Trophoblast cell (in vitro differentiated cells and primary cell): ENCODE measurements at places on chromosomes 7 and 10.

GRCh38 chr10:111739125-111739873, 444.3 kb downstream of the GPAM start:
- no peak overlapping the region for H3K4me3 ChIP-seq
- H3K36me3 ChIP-seq: no peaks in the 10 kb centered on the region
- no peak for DNase-seq
- H3K4me1 ChIP-seq: no peaks in the 10 kb centered on the region

GRCh38 chr7:155002411-155003091, 373 bp downstream of the PAXIP1 start:
- H3K36me3 ChIP-seq: peaks cover 11% of the 10 kb centered on the region
- H3K4me3 ChIP-seq: peak overlapping the region; percentile 96
- H3K27me3 ChIP-seq: no peaks in the 10 kb centered on the region
- peak; percentile 25 for DNase-seq
- H3K4me1 ChIP-seq: no peaks in the 10 kb centered on the region

DNA sequence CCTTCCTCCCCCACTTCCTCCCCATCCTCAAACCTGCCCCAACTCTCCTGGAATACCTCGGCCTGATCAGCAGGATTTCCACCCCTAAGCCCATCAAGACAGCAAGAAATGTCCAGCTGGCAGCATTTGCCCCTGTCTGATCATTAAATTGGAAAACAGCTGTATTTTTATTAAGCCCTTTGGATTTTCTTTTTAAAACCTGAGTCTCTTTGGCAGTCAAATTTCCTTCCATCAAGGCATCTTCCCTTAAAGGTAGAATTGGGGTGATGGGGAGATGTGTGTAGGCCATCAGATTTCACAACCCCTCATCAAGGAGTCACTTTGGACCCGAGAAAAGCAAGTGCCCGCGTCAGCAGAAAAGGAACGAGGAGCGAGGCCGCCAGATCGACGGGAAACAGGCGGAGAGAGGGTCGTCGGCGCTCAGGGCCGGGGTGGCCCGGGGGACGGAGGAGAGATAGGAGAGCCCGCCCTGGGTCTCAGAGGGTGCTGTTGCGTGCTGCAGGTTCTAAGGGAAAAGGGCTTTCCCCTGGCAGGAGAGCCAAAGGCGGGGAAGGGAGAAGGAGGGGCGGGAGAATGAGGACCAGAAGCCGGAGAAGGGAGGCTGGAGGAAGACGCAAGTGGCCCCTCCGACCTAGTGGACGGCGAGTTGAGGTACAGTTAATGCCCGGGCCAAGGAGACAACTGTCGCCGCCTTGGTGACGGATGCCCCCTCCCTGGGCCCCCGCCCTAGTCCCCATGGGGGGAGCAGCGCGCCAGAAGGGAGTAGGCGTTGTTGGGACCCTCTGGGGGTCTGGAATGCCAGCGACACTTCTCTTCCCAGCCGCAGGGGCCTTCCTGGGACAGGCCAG, 11.5 kb upstream of the GATA3 start:
- H3K27ac ChIP-seq: no peak overlapping the region
- no peak overlapping the region for H3K4me3 ChIP-seq
- peaks cover 17% of the 10 kb centered on the region for H3K4me1 ChIP-seq
- H3K27me3 ChIP-seq: peaks cover 76% of the 10 kb centered on the region

GRCh38 chr7:124934841-124935240, 5.2 kb upstream of the POT1 start:
- H3K27me3 ChIP-seq: no peaks in the 10 kb centered on the region
- no peaks in the 10 kb centered on the region for H3K4me1 ChIP-seq
- DNase-seq: no peak
- H3K4me3 ChIP-seq: no peak overlapping the region
- no peak overlapping the region for H3K27ac ChIP-seq
- no peaks in the 10 kb centered on the region for H3K36me3 ChIP-seq

GRCh38 chr10:30742471-30742870, 112.9 kb upstream of the LYZL2 start:
- no peaks in the 10 kb centered on the region for H3K4me1 ChIP-seq
- no peaks in the 10 kb centered on the region for H3K36me3 ChIP-seq
- H3K4me3 ChIP-seq: no peak overlapping the region
- no peaks in the 10 kb centered on the region for H3K27me3 ChIP-seq
- no peak overlapping the region for H3K27ac ChIP-seq

DNA sequence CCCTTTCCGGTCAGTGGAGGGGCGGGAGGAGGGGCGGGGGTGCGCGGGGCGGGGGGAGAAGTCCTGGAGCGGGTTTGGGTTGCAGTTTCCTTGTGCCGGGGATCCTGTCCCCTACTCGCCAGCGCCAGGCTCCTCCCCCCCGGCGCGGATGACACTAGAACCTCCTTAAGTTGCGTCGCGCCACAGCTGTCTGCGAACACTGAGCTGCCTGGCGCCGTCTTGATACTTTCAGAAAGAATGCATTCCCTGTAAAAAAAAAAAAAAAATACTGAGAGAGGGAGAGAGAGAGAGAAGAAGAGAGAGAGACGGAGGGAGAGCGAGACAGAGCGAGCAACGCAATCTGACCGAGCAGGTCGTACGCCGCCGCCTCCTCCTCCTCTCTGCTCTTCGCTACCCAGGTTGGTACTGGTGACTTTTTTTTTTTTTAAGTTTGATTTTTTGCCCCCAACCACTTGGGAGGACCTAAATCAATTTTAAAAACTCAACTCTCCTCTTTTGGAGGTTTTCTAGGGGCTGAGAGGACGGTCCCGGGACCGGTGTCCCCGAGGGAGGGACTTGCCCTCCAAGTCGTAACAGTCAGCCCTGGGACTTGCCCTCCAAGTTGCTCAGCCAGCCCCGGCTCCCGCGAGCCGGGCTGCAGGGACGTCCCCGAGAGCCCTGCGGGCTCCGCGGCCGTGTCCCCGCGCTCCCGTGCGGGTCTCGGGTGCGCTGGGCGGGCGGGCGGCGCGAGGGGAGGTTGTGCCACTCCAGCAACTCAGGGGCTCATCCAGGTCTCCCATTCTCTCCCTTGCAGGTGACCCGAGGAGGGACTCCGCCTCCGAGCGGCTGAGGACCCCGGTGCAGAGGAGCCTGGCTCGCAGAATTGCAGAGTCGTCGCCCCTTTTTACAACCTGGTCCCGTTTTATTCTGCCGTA, at the start of gene GATA3:
GATA3 (plus strand) TSS at position 195 of the 914 bp plus-strand sequence. CDS start 968 bp downstream, outside the sequence.
- peaks cover 31% of the 10 kb centered on the region for H3K36me3 ChIP-seq
- H3K27ac ChIP-seq: peak within 1 kb of the TSS; percentile 99
- peaks cover 10% of the 10 kb centered on the region for H3K4me1 ChIP-seq
- DNase-seq: peak; percentile 97

GRCh38 chr7:104928721-104929400, 85.1 kb upstream of the KMT2E start:
- H3K4me1 ChIP-seq: peaks cover 4% of the 10 kb centered on the region
- DNase-seq: no peak
- H3K4me3 ChIP-seq: no peak overlapping the region
- no peaks in the 10 kb centered on the region for H3K36me3 ChIP-seq
- H3K27me3 ChIP-seq: no peaks in the 10 kb centered on the region
- H3K27ac ChIP-seq: no peak overlapping the region
